ENCODE measurements at places on chromosomes 11 and 22.

DNA sequence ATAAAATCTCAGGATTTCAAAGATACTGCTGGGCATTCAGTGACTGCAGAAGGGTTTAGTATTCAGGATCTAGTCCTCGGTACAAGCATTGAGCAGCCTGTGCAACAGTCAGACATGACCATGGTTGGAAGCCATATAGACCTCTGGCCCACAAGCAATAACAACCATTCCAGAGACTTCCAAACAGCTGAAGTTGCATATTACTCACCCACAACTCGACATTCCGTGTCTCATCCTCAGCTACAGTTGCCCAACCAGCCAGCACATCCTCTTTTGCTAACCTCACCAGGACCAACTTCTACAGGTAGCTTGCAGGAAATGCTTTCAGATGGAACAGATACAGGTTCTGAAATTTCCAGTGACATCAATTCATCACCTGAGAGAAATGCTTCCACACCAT is 156.8 kb downstream of the C11orf91 start:
- no peak for DNase-seq

DNA sequence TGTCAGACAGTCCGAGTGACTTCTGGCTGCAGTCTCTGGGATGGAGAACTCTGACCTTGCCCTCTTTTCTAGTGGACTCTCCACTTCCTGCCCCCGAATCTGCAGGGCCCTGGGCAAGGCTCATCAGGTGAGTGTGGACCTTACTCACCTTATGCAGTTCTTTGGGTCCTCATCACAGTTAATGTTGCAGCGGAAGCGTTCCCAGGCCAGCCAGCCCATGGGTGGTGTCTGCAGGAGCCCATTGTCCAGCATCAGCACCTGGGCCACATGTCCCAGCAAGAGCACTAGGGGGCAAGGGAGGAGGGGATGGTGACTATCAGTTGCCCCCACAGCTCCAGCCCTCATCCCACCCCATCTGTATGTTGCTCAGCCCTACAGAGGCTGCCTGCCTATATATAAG is 2.3 kb downstream of the NAGA start:
- no peak for DNase-seq

GRCh38 chr11:46673713-46674462 is 26.5 kb downstream of the ARHGAP1 start:
- no peak for DNase-seq

GRCh38 chr11:14975252-14975587 is 3.1 kb upstream of the CALCA start:
- DNase-seq: no peak

GRCh38 chr11:44387825-44388224 is 77.9 kb upstream of the ALX4 start:
- DNase-seq: no peak

- DNase-seq: no peak
Measured at GRCh38 chr11:41935241-41935640, 475.8 kb upstream of the LRRC4C start.

- DNase-seq: no peak
Measured at GRCh38 chr22:37564111-37564711, 3.9 kb downstream of the CDC42EP1 start.

- DNase-seq: no peak
Measured at GRCh38 chr11:45610627-45611026, 54.8 kb downstream of the CHST1 start.

- DNase-seq: no peak
Measured at GRCh38 chr22:37002633-37003032, 16.6 kb downstream of the TST start.

DNA sequence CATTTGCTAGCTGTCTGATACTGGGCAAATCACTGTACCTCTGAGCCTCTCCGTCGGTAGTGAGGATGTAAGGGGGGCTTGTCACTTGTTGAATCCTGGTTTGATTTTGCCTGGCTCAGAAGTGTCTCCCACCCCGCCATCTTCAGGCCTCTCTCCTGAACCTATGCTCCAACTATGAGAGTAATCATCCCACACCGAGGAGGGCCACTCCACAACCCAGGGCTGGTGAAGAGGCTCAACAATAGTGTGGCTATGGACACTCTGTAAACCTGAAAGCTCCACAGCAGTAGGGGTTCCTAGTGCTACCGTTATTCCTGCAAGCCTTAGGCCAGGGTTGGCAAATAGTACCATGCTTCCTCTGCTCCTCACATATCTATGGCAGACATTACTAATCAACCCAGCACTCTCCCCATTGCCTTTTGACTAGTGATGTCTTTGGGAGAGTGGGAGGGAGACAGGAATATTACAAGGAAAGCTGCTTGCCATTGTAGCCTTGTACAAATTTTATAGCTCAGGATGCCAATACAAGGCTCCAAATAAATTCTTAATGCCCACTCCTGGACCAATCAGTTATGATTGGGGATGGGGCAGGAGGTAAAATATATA is 134.0 kb upstream of the TEAD1 start:
- no peak for DNase-seq

- DNase-seq: no peak
Measured at GRCh38 chr11:4680341-4680740, 17.3 kb downstream of the OR51E2 start.
